ENCODE measurements at places on chromosomes 2 and 18.

GRCh38 chr18:45652303-45653080 is 37.2 kb downstream of the SLC14A2 start:
- no peak for DNase-seq

- DNase-seq = no peak
Measured at GRCh38 chr2:7730449-7730848, 813.2 kb downstream of the RNF144A start.

DNA sequence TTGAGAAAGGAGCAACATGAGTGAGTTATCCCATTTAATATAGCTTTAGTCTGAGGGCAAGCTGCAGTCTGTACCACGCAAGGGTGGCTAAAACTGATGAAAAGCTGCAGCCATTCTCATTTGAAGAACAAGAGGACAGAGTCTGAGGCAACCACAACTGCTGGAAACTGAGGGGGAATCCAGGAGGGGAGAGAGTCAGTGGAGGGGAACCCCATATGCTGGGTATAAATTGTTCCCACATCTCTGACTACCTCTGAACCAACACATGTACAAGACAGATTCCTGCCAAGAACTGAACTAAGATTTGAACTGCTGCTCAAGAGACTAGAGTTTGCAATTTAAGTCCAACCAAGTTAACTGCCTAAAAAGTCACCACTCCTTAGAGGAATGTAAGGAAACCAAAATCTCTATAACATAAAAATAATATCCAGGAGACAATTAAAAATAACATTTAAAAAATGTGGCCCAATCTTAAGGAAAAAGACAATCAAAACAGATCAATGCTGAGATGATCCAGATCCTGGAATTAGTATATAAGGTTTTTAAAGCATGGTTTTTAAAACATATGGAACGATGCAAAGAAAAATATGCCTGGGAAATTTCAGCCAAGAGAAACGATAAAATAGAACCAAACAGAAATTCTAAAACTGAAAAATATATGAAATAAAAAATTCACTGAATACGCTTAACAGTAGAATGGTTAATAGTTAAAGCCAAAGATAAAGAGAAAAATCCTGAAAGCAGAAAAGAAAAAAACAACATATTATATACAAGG is 11.2 kb downstream of the CWC22 start:
- no peak for DNase-seq

DNA sequence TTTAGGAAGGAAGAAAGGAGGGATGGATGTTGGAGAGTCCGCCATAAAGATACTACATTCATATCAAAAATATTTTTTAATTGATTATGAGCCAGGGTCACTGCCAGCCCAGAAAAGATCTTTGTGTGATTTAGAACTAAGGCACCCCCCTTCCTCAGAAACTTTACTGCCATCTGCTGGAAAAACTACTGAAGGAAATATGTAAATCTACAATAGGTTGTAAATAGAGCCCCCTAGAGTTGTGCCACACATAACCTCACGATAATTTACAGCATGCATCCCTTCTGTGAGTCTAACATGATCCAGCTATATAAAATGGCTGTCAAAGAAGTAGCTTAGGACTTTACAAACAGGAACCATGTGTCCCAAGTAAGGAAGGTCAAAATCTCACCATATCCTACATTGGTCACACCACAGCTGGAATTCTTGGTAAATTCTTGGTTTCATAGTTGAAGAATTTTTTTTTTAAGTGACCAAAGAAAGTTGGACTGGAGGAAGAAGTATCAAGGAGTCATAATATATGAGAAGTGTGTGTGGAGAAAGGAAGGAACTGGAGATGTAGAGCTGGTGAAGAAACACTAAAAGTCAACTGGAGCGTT is 152.5 kb downstream of the CYP26B1 start:
- DNase-seq = no peak

DNA sequence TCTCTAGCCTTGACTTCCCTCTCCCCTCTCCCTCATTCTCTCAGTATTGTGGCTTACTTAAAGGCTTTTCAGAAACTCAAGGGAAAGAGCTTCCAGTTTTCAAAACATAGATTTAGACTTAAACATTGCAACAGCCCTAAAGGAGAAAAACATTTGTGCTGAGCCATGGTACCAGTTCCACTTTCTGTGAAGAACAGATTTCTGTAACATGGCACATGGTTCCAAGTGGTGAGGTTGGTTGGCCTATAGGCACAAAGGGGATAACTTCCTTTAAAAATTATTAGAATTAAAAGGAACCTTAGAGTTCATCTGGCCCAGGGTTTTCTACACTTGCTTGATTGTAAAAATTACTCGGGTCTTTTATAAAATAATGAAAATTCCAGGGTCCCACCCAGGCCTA is 138.6 kb upstream of the CDCA7 start:
- DNase-seq = no peak

- DNase-seq = no peak
Measured at GRCh38 chr2:143685421-143686078, 556.3 kb downstream of the ARHGAP15 start.

DNA sequence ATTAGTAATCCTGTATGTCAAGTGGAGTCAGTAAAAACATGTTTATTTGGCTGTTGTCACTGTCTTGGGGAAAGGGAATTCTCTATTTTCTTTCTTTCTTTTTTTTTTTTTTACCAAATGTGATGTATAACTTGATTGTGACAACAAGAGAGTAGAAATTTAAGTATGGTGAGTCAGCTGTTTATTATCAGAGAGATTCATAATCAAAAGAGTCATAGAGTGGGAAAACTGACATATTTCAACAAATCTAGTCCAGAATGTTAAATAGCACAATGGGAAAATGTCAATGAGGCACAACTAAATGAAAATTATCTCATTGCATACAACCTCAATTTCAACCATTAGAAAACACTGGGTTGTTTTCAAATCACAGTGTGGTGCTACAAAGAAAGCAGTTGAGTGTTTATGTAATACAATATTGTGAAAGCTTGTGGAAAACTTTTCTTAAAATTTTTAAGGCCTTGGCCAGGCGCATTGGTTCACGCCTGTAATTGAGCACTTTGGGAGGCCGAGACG is 111.9 kb upstream of the DTNA start:
- no peak for DNase-seq

GRCh38 chr2:3505771-3506170 is 13.6 kb downstream of the ADI1 start:
- no peak for DNase-seq

DNA sequence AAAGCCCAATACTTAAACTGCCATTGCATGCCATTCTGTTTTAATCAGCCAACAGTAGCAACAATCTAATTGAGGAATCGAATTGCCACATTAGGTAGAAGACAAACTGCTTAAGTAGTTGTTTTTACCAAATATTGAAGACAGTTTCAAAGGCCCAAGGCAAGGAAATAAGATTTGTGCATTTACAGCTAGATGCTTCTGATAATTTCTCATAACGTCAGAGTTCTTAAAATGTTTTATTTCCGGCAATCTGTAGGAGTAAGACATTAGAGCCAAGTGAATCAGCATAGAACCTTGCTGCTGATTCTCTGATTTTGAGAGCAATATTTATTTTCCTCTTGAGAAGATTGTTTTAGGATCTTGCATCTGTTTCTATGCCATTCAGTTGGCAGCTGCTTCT is 174.3 kb downstream of the RBM43 start:
- no peak for DNase-seq

- DNase-seq = no peak
Measured at GRCh38 chr2:83014462-83014861, 1444.6 kb downstream of the SUCLG1 start.

DNA sequence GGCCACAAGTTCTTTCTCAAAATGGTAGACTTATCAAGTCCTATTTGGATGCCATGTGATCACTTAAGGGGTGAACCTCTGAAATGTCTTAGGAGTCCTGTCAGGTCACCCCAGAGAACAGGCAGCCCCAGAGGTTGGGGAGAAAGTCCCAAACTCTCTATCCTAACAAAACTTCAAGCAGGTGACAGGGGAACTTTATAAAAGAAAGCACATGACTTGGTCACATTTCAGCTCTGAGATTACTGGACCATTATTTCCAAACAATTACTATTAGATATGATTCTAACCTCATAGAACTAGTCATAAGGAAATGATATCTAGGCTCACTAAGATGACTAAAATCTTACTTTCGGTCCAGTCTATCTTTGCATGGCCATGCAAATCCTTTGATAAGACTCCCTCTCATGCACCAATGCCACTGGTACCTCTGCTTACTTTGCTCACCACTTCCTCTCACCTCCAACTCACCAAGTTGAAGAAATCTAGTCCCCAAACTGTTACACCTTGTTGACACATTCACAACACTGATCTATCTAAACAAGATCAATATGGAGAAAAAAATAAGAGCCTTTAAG is 107.0 kb downstream of the GALNT14 start:
- DNase-seq = no peak

DNA sequence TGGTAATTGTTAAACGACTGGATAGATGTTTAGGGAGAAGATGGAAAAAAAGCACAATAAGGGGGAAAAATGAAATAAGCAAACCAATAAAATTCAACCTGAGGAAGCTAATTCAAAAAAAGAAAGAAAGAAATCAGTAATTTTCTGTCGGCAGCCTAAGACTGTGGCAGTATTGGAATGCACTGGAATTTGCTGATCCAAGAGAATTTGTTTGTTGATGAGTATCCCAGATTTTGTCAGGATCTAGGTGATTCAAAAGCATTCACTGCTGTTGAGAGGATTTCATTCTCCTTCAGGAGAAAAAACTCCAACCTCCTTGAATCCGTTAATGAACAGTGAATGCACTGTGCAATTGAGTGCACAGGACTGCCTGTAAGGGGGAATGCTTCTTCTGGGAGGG is 546.7 kb downstream of the CNTNAP5 start:
- DNase-seq = no peak

GRCh38 chr2:187989925-187990623 is 301.6 kb upstream of the GULP1 start:
- DNase-seq = no peak

DNA sequence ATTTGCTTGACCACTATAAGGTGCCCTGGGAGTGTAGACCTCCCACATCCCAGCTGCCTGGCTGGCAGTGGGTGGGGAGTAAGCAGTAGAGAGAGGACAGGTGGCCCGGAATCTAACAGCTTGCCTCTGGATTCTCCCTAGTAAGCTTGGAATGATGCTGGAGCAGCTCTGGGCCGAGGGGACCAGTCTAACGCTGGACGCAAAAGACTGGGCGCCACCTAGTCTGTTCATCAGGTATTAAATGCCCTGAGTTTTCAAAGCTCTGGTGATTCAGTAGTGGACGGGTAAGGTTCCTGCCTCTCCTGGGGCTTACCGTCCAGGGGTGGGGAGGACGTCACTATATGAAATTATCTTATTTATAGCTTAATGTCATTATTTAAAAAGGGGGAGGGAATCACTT is 648 bp upstream of the LYPD6B start:
- no peak for DNase-seq
